ENCODE measurements at places on chromosomes 1 and 21.
A peak's percentile ranks its signal among the peaks of the same experiment; 100 is the strongest.

- DNase-seq = no peak
Measured at GRCh38 chr21:15826908-15827601, 97.3 kb downstream of the USP25 start.

DNA sequence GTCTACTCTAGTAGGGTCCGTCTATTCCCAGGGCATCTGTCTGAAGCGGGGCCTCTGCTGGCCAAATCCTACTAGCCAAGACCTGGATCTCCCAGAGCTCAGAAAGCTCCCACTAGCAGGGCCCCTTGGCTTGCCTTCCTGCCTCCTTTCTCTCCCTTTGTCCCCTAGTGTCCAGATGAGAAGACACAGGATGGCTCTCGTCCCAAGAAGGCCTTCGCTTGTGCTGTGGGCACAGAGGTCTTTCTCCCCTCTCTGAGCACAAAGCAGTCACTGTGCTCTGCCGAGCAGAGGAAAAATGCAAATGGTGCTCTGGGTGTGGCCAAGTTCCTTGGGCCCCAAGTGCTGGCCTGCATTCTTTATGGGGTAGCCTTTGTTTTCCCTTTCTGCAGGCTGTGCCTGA is 13.0 kb upstream of the GPR137B start:
- no peak for DNase-seq

DNA sequence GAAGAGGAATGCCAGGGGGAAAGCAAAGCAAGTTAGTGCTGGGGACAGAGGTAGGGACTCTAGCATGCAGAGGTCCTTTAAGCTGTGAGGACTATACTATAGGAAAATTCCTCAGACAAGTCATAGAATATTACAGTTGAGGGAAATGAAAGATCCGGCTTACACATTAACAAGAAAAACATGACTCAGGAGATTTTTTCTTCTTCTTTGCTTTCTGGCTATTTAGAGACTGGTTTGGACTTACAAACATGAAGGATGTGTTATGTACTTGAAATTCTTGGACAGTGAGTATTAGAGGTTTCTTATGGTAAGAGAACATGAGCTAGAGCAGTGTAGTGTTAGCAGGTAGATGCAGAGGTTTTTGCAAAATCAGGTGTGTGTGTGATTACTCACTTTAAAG is 24.9 kb downstream of the USP25 start:
- DNase-seq = no peak

- DNase-seq = no peak
Measured at GRCh38 chr1:168379104-168379860, 98.6 kb downstream of the TBX19 start.

DNA sequence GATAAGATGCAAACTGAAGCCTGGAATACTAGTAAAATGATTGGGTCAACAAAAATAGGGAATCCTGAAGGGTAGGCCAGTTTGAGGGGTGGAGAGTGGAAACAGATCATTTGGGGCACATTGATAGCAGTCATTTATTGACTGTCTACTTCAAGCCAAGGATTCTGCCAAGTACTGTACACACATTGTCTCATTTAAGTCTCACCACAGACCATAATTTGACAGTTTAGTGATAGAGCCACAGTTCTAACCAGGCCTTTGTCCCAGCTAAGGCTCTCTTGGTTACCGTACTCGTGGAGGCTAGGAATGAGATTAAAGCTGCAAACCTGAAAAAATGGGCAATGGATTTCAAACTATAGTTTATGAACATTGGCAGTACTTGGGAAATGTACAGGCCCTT is 11.2 kb downstream of the RBM15 start:
- DNase-seq = no peak

GRCh38 chr1:20358761-20359263 is 68.1 kb downstream of the VWA5B1 start:
- DNase-seq = peak; percentile 26

- DNase-seq = no peak
Measured at GRCh38 chr1:10835421-10835820, 39.0 kb upstream of the CASZ1 start.

GRCh38 chr1:22509815-22510214 is 53.5 kb upstream of the EPHA8 start:
- no peak for DNase-seq

DNA sequence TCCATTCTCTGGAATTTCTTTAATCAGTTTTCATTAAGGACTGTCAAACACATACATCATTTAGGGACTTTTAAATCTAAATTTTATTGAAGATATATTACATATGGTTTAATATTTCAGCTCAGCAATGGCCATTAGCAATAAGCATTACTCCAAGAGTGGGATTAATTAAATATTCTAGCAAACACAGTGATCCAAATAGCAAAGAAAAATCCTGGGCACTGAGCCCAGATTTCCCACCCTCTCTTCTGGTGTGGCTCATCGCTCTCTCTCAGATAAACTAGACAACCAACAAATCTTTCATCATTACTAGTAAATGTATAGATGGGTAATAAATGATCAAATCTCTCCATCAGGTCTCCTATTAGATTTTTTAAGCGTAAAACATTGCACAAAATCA is 53.5 kb upstream of the FOXD3 start:
- DNase-seq = no peak

GRCh38 chr1:229381234-229381633 is 38.4 kb upstream of the CCSAP start:
- DNase-seq = no peak

- no peak for DNase-seq
Measured at GRCh38 chr1:241462391-241462790, 57.2 kb downstream of the FH start.

GRCh38 chr1:110671361-110671760 is 3.4 kb downstream of the KCNA3 start:
- DNase-seq = no peak

DNA sequence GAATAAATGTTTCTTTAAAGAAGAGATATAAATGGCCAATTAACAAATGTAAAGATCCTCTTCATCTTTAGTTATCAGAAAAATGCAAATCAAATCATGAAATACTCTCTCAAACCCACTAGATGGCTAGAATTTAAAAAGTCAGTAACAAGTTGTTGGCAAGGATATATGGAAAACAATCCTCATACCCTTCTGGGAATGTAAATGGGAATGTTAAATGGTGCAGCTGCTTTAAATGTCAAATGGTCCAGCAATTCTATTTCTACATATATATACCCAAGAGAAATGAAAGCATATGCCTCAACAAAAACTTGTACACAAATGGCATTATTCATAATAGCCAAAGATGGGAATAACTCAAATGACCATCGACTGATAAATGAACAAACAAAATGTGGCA is 283.5 kb downstream of the RWDD3 start:
- no peak for DNase-seq

DNA sequence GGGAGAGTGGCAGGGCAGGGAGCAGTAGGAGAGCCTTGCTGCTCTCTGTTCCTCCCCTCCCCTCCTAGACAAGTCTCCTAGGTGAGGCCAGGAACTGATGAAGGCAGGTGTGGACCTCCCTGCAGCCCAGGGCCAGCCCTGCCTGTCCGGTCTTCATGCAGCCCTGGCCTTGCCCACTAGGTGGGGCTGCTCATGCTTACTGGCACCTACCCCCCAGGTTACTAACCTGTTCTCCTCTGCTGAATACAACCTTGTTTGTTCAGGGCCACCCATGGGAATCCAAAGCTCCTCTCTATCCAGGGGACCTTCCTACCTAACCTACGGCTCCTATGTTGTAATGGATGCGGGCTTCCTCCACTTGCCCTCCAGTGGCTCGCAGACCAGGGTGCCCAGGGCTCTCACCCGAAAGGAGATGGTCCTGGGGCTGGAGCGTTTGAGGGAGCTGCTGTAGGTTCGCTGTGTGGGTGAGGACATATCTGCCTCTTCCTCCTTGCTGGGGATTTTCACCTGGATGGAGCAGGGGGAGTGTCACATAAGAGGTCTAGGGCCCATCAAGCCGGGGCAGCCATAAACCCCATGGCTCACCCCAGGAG is 7.9 kb upstream of the TNNT2 start:
- peak; percentile 84 for DNase-seq

- no peak for DNase-seq
Measured at GRCh38 chr1:169925505-169926482, 32.1 kb upstream of the SCYL3 start.

GRCh38 chr1:63651161-63651701 is 58.0 kb downstream of the PGM1 start:
- no peak for DNase-seq

GRCh38 chr1:27687906-27688305 is 15.9 kb upstream of the IFI6 start:
- no peak for DNase-seq

DNA sequence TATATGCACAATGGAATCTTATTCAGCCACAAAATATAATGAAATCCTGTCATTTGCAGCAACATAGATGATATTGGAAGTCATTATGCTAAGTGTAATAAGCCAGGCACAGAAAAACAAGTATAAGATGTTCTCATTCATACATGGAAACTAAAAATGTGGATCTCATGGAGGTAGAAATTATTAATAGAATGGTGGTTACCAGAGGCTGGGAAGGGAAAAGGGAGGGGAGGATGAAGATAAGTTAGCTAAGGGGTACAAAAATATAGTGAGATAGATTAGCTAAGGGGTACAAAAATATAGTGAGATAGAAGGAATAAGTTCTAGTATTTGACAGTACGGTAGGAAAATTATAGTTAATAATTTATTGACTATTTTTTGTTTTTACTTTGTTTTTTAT is 27.9 kb downstream of the LIN9 start:
- no peak for DNase-seq

- DNase-seq = no peak
Measured at GRCh38 chr1:45221716-45222115, 15.3 kb upstream of the ZSWIM5 start.

- DNase-seq = no peak
Measured at GRCh38 chr1:201637282-201638079, 98.6 kb downstream of the NAV1 start.

DNA sequence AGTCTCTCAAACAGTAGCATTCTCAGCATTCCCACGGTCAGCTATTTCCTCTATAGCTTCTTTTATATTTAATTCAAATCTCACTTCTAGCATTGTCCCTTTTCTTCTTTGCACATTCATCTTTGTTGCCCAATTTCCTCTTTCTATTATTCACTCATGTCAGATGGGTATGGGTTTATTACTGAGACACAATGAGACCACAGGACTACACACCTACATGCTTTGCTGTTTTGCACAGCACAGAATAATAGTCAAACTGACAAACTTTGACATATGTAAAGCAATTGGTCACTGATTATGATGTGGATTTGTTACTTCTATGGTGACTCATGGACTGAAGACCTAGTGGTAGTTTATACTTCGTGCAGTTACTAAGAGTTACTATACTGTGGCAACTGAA is 5.8 kb upstream of the CD1C start:
- DNase-seq = no peak

DNA sequence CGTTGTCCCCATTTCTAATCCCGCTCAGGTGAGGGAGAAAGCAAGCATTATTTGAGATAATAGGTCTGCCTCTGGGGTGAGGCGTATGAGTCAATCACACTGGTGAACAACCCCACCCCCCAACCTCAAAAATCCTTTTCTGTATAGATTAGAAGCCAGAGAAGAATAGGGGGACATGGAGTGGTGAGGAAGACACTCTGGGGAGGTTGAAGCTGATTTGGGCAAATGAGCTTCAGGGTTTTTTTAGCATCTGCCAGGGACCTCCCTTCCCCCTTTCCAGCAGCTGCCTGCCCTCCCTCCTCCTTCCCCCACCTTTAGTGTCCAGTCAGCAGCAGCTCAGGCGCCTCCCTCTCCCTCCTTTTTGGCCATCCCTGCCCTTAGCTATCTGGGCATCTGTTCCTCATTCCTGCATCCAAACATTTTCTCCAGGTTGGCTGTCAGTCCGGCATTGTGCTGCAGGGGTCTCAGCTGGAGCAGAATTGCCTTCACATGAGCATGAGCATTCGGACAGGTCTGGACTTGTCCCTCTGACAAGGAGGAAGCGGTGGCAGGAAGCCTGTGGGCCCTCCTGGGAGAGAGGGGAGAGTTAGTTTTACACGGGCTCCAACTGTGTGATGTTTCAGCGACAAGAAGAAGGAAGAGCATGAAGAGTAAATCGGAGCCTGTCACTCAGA is 30.8 kb upstream of the PTGFRN start:
- peak; percentile 63 for DNase-seq

Measured in HEK293T (cell line).